ENCODE measurements at places on chromosomes 2 and 18.

GRCh38 chr2:169676357-169676756 is 17.8 kb downstream of the CFAP210 start:
- DNase-seq = no peak

GRCh38 chr2:194182888-194183287 is 1474.1 kb upstream of the SLC39A10 start:
- no peak for DNase-seq

GRCh38 chr2:27133195-27133875 is 1.1 kb downstream of the PREB start:
- peak; percentile 30 for DNase-seq

DNA sequence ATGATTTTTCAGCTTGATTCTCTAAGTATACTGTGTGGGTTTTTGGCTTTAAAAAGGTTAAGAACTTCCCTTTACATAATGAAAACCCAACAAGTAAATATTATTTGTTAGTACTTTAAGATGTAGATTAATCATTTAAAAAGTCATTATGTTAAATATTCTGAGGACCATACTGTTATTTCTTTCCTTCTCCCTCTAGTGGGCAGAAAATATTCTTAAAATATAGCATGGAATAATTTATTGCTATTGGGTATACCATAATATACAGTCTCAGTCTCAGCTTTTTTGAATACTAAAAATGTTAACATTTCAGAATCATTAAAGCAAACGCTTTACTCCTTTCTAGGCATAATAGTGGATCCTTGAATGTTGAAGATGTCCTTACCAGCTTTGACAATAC is 28.1 kb downstream of the CAMKMT start:
- no peak for DNase-seq

DNA sequence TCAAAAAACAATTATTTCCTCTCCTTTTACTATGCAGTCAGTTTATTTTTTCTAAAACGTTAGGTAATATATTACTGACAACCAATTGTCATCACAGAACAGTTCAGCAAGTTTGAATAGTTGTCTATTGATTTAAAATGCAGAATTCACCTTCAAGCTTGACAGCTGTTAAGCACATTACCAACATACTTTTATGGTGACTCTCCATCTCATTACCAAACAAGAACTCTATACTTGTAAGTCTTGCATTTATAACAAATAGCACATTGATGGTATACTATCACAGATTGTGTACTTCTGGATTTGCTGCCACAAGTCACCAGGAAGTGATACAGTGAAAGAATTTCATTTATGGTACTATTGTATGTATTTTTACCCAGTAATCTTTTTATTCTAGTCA is 99.4 kb upstream of the PPP1CB start:
- no peak for DNase-seq

- no peak for DNase-seq
Measured at GRCh38 chr2:41622301-41622700, 425.5 kb upstream of the PKDCC start.

DNA sequence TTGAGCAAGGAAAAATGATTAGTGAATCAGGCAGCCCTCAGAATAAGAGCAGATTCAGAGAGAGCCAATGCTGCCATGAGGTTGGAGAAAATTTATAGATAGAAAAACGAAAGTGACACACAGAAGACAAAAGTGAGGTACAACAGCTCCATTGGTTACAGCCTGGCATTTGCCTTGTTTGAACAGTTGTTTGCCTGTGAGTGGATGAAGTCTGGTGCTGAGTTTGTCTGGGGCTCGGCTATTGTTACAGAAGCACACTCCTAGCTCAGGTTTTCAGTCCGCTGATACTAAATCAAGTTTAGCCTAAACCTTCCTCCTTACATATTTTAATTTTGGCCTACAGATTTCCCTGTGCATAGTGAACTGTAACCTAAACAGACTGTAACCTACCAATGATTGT is 387.8 kb upstream of the RAB12 start:
- DNase-seq = no peak

- no peak for DNase-seq
Measured at GRCh38 chr2:179571721-179572120, 289.7 kb downstream of the ZNF385B start.

- DNase-seq = no peak
Measured at GRCh38 chr18:23752796-23753195, 63.5 kb downstream of the LAMA3 start.

DNA sequence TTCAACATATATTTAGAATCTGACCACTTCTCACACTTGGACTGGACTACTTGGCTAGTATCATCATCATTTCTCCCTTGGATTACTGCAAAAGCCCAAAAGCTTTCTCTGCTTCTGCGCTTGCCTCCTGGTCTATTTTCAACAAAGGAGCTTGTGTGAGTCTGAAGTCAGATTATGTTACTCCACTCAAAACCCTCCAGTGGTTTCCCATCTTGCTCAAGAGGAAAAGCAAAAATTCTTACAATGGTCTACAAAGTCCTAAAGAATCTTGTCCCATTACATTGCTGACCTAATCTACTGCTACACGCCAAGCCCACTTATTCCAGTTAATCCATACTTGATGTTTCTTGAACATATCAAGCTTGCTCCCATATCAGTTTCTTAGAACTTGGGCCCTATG is 9.6 kb downstream of the PREPL start:
- DNase-seq = no peak

DNA sequence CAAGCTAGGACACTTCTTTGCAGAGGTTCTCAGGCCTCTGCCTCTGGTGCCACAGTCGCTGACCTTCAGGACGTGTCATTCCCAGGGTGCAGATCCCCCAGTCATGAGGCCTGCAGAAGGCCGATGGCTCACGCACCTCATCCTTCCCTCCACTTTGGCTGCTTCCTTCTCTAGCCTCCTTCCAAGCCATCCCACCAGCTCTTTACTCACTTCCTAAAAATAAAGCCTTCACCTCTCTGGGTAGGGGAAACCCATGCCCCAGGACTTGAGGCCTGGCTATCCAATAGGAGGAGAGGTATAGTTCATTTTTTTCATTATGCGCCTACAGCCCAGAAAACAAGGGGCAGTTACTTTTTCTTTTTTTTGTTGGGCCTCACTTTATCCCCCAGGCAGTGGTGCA is 91.4 kb downstream of the B3GNT2 start:
- DNase-seq = peak; percentile 88

- DNase-seq = no peak
Measured at GRCh38 chr18:61474341-61474740, 141.1 kb downstream of the CDH20 start.

- DNase-seq = no peak
Measured at GRCh38 chr2:185644828-185645227, 93.8 kb upstream of the FSIP2 start.

DNA sequence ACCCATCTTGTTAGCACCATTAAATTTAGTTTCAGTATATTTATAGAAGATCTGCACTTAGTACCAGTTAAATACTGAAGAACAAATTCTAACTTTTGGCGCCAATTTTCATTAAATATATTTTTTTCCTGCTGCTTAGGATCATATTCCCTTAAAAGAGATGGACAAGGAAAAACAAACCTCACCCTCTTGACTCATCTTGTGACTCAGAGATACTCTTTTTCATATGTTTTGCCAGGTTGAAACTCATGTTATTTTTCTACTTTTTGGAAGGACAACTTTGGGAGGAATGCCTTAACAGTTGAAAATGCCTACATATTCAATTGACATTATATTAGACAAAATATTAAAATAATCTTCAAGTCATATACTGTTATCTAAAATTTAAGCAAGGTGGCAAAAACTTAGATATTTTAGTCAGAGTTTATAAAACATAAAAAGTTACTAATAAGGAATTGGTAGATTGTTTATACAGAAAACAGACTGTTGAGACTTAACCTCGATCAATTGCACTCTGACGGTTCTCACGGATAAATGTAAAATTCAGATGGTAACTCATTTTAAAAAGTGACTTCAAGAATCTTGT is 36.2 kb downstream of the PNO1 start:
- no peak for DNase-seq

- DNase-seq = no peak
Measured at GRCh38 chr2:106280224-106280623, 86.1 kb upstream of the UXS1 start.

DNA sequence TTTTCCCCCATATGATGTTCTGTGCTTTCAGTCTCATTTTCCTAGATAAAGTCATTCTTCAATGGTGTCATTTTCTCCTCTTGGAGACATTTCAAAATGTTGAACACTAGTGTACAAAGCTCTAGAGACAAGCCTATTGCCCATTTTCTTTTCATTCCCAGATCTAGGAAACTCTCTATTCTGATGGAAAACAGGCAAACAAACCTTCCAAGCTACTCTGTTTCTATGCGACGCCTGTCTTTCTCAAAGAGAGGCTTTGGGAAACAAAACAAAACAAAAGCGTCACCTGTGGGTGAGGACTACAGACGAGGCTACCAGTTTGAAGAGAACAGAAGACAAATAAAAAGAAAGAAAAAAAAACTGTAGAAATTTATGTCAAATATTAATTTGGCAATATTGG is 311.0 kb downstream of the CBLN2 start:
- no peak for DNase-seq

Measured in suppressor macrophage treated with lipopolysaccharide for 4 hours (primary cell).